Activated CD4-positive, alpha-beta T cell treated with anti-CD3 and anti-CD28 coated beads for 36 hours (primary cell): ENCODE measurements at places on chromosomes 3 and 15.

DNA sequence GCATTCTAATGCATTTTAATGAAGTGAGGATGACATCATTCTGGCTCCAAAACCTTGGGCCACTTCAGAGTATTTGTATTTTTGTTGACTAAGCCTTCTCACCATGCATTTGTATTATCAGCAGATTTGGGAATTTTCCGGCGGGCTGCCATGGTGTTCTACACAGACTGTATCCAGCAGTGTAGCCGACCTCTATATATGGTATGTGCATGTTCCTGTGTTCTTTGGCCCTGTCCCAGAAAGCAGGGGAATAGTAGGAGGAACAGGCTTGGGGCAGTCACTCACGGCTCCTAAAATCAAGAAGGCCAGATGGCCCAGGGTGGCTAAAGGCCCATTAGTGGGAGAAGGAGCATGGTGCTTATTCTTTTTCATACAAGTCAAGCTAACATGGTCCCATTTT is 80.5 kb downstream of the USF3 start:
- DNase-seq = no peak

- no peak for DNase-seq
Measured at GRCh38 chr3:3302964-3303363, 123.5 kb upstream of the CRBN start.

DNA sequence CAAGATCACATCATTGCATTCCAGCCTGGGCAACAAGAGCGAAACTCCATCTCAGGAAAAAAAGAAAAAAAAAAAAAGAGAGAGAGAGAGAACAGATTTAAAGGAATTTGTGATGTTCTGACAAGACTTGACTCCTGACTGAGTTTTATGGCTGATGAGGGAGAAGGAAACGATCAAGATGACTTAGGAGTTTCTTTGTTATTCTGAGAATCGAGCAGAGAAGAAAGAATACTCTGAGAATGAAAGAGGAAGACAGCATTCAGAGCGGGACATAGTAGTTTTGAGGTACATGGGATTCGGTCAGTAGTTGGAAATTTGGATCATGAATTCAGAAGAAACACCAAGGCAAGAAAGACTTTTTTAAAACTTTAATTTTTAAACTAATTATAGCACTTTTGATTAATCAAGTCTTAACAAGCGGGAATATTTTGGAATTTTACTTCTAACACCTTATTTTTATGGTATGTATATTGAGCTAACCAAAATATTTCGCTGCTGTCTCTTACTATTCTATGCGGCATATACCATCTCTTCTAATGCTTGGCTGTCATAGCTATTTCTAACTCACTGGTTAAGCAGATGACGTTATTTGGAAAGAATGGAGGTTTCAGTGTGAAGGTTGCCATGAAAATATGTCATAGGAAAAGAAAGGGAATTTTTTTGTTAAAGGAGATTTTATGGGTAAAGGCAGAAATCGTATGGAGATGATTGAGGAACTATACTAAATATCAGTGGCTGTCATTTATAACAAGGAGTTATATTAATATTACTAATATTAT is 644.1 kb downstream of the RBMS3 start:
- no peak for DNase-seq

DNA sequence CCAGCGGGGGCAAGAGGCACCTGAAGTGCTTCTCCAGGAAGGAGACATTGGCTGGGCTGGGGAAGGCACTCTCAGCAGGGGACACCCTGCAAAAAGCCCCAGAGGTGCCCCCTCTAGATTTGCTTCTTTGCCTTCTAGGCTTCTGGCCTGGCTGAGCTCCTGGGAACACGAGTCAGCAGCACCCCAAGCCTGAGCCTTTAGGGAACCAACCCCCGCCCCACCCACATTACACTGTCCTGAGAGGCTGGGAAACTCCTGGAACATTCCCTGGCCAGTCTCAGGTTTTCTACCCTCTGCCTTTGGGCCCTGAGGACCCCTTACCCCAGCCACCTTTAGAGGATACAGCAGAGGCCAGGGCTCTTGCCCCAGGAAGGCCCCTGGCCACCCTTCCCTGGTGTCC is 108.4 kb upstream of the LINGO1 start:
- no peak for DNase-seq

GRCh38 chr15:65773386-65774111 is 18.5 kb downstream of the DENND4A start:
- DNase-seq = peak; percentile 44

DNA sequence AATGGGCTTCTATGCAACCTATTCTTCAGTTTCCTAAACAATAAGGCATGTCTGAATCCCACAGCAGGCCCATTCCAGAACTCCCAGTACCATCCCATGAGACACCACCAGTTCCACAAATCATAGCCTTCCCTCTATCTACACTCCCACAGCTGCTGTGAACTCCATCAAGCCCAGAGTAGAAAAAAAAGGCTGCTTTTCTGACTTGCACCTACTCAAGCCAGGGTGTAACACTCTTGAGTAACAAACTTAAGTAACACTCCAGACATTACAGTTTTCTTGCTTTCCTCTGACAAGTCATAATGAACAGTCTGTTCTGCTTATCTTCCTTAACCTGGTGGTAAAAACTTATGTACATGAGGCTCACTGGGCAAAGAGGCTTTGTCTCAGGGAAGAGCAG is 283.1 kb downstream of the NFKBIZ start:
- DNase-seq = no peak

DNA sequence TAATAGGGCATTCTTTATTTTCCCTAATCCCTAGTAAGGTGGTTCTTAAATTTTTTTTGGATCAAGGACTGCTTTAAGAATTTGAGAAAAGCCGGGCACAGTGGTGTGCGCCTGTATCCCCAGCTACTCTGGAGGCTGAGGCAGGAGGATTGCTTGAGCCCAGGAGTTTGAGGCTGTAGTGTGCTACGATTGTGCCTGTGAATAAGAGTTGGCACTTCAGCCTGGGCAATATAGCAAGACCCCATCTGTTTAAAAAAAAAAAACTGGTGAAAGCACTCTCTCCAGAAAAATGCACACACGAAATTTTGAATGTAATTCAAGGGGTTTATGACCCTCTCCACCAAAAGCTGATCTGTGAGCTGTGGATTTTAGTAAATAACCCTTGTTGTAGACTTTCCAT is 32.0 kb downstream of the CALML4 start:
- no peak for DNase-seq

DNA sequence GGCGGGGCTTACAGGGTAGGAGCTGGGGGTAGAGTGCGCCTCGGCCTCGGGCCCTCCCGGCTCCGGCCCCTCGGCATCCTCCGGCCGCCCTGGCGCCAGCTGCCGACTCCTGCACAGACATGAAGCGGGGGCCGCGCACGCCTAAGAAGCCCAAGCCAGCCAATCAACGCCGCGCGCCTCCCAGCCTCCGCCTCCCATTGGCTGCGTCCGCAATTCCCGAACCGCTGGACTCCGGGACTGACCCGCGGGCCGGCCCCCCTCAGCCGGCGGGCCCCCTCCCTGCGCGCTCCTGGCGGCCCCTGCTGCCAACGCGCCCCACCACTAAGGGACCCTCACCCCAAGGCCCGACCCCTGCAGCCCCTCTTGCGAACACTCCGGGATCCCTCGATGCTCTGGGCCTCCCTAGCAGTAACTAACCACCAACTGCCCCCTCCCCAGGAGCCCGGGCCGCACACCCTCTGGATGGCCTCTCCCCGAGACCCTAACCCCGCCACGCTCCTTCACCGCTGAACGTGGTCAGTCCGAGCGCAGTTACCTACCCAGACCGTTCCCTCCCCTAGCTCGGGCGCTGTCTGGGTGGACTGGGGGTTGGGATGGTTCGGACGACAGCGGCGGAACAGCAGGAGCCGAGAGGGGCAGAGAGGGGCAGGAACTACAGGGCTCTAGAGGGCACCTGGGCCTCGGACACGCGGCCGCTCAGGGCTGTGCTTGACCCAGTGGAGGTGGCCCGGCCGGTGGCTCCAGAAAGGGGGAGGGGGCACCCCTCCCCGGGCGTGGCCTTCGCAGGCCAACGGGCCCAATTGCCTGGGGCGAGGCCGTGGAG is 5.0 kb downstream of the GATA2 start:
- DNase-seq = peak; percentile 64

GRCh38 chr3:53478921-53479664 is 15.3 kb upstream of the CACNA1D start:
- no peak for DNase-seq

GRCh38 chr3:354432-354831 is 157.9 kb downstream of the CHL1 start:
- peak; percentile 30 for DNase-seq

DNA sequence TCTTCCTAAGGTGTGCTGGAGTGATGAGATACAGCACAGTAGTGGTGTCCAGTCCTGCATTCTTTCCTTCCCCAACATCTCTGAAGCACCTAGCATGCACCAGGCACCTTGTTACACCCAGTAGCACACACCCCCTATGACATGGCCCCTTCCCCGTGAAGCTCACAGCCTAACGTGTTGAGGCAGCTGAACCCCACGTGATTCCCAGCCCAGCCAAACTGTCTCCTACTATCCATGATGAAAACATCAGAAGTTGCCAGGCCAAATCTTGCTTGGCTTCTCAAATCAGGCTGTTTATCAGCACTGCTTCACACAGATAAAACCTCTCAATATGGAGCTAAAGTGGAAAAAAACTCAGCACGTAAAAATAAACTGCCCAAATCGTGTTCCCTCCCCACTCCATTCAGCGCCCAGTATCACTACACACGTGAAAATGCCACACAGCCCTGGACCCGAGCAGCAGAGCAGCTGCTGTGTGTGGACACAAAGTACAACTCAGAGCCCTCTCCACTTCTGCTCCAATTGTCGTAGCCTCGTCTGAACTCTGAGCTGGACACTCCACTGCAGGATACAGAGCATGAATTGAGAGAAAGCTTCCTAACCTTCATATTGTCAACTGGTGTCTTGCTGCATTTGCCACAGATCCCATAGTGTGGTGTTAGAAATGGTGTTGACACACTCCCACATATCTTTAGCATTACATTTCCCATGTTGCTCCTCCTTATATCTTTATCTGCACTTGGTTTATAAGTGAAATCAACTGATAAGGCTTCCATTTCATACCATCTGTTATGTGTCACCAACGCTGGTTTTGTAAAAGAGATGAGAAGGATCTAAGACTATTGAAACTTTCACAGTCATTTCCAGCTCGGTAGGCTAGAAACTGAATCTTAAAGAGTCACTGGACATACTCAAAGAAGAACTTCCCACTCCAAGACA is 279.8 kb downstream of the RORA start:
- no peak for DNase-seq

DNA sequence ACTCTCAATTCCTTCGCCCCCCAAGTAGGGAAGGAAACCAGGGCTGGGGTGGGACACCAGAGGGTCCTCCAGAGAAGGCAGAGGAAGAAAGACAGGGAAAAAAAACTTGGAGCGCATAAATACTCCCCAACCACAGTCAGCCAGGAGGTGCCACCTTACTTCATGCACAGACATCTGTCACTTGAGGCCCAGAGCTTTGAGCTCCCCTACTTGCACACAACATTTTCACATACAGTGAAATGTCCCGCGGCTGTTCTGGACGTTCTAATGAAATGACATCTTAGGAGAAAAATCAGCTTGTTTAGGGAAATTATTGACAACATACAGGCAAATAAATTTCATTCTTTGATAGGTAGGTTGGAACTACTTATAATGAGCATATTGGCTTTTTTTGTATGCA is 113.0 kb downstream of the LIPC start:
- no peak for DNase-seq

- DNase-seq = no peak
Measured at GRCh38 chr3:13459605-13460340, 20.3 kb upstream of the HDAC11 start.

DNA sequence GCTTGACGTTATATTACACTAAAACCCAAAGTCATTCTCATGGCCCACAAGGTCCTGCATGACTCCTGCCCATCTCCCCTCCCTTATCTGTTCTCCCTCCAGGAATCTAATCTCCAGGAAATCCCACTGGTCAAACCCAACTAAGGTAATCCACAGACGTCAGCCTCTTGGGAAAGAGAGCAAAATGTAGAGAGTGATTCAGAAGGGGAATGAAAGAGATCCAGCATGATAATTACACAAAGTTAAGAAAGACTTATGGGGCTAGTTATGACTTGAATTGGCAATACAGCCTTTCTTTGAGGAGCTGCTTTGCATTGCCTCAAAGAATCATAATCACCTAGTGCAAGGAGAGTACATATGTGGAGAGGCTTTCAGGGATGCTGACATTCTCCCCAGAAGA is 137.8 kb upstream of the MYRIP start:
- DNase-seq = no peak

GRCh38 chr3:54357301-54357700 is 234.9 kb downstream of the CACNA2D3 start:
- DNase-seq = no peak

GRCh38 chr3:13053893-13054292 is 19.3 kb downstream of the IQSEC1 start:
- no peak for DNase-seq

DNA sequence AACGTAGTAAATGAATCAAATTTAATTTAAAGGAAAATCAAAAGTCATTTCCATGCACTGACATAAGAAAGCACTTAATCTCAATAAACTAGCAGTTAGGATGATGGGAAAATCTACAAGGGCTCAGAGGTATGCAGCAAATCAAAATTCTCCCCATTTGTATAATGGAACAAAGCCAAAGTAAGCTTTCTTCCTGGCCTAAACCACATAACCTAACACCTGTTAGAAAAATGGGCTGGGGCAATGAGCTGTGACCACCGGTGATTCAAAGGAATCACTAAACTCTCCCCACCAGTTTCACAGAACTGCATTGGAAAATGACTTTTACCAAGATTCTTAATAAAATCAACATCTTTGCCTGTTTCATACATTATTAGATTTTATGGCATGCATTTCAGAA is 1024.3 kb downstream of the FHIT start:
- no peak for DNase-seq

DNA sequence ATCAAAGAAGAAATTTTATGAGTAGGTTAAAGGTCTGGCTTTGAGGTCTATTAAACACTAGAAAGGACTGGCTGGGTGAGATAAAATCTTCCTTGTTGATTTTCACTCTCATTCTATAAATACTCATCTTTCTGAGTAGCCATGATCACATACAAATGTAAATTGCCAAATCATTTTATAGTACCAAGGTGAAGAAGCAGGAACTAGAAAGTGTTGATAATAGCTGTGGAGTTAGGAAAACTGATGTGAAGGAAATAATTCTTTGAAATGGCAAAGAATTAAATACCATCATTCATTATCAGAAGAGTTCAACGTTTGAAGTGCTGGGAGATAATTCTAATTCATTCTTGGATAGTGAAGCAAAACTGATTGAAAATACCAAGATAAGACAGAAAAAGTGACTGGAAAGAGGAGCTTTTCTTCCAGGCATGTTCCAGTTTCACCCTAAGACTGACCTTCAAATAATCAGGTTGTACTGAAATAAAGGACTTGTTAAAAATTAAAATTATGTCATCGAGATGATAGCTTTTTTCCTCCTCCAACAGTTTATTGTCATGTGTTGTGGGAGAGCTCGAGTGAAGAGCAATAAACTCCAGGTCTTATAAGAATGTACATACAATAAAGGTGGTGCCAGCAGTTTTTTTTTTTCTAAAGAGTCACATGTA is 17.4 kb downstream of the THBS1 start:
- no peak for DNase-seq

- DNase-seq = peak; percentile 70
Measured at GRCh38 chr15:60729850-60730458, 251.0 kb upstream of the ICE2 start.

GRCh38 chr15:41799488-41799805 is 25.2 kb downstream of the MAPKBP1 start:
- DNase-seq = no peak
